ENCODE measurements at places on chromosomes 12 and 14.

DNA sequence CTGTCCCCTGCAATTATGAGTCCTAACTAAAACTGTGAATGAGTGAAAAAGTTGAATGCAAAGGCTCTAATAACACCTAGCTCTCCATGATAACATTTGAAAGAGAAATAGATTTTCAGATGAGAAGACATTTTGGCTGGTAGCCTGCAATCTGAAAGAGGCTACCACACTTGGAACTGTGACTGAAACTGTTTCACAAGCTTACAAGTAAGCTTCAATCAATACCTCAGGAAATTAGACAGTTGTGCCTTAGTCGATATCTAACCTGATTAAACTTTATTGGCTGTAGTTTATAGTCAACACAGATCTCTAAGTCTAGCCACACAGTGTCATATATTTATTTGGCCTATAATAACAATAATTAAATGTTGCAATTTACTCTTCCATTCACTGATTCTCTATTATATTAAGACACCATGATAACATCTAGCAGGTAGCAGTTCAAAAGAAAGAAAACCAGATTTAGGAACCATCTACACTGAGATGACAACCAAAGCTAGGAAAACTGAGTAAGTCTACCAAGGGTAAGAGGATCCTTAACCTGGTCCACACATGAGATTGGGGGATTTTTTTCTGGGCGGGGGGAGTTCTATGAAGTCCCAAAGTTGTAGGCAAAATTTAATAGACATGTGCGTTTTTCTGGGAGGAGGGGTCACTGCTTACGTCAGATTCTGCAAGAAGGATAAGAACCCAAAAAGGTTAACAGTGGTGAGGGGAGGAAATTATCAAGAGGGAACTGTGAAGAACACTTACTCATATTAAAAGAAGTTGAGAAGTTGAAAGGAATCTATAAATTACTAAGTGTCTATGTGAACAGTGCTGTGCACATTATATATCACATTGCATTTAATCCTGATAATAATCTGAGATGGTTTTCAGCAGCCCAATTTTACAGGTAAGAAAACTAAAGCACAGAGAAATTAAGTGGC is 65.8 kb downstream of the NUMB start:
- no peak for DNase-seq

GRCh38 chr14:55382483-55382882 is 29.1 kb downstream of the ATG14 start:
- DNase-seq: no peak

- no peak for DNase-seq
Measured at GRCh38 chr14:85295318-85295717, 234.6 kb upstream of the FLRT2 start.

DNA sequence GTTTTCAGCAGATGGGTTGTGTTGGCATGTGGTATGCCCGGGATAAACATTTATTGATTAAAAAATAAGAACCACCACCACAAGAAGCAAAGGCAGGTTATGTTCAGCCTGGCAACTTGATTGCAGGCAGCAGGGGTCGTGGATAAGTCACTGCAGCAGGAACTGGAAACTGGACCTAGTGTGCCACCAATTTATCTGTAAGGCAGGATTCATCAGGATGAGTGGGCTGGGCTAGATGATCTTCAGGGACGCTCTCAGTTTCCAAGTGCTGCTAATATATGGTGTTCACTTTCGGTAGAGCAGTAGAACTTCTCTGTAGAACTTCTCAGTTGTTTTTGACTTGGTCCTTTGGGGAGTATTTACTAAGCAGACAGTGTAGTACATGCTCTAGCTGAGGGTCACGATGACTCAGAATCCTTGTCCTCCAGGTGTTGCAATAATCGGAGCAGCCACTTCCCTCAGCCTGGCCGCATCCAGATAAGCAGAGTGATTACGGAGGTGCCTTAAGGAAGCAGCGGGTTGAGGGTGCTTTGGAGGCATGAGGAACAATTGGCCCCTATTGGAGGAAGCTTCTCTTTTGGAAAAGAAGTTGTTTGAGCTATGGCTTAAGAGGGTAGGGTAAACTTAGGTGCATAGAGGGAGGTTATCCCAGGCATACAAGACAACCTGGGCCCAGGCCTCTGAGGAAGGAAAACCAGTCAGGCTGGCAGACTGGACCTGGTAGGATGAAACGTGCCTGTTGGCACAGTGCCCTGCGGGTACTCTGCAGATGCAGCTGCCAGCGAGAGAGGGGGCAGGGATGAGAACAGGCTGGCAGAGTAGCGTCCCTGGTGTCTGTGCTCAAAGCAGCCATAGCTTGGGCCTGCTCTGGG is 104.0 kb downstream of the GPR135 start:
- DNase-seq: peak; percentile 42

- peak; percentile 79 for DNase-seq
Measured at GRCh38 chr12:3604748-3605586, 114.0 kb downstream of the PRMT8 start.

GRCh38 chr12:77689510-77690086 is 141.1 kb upstream of the NAV3 start:
- DNase-seq: peak; percentile 47

DNA sequence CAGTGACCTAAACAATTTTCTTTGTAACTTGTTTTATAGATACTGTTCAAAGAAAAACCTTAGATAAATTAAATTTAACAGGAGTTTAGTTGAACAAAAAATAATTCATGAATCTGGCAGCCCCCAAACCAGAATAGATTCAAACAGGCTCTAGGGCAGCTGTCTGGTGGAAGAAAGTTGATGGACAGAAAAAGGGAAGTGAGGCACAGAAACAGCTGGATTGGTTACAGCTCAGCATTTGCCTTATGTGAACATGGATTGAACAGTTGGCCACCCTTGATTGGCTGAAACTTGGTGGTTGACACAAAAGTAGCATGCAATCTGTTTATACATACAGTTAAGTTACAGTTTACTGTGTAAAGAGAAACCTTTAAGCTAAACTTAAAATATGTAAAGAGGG is 954.3 kb upstream of the FLRT2 start:
- DNase-seq: no peak

GRCh38 chr12:115672086-115672485 is 605.4 kb downstream of the MED13L start:
- DNase-seq: no peak

DNA sequence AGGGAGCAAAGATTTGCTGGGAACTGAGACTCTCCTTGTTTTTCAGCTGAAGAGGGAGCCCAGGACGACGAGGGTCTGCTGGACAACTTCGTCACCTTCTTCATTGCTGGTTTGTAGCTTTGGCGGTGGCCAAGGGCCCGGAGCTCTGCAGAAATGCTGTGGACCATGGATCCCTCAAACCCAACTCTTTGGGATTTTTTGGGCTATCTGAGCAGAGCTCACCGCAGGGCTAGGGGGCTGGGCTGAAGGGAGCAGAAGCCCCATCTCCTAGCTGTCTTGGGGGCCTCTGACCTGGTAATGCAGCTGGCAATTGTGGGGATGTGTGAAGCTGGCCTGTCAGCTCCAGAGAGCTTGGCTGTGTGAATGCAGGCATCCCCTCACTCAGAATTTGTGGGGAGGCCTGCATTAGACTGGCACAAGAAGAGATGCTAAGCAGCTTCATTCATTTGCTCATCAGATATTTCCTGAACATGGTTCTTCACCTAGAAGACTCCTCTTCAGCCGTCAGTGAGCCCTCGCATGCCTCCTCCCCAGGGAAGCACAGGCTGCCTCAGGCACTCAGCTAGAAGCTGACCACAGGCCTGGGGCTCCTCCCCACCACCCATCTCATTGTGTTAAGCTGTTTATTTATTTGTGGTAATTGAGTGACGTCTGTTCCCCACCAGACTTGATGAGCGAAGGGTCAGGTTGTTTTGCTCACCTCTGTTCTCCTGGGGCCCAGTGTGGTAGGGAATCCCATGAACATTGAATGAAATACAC is 32.2 kb downstream of the CYP46A1 start:
- DNase-seq: no peak

GRCh38 chr12:106133136-106134087 is 5.3 kb downstream of the NUAK1 start:
- DNase-seq: no peak

- no peak for DNase-seq
Measured at GRCh38 chr12:1890810-1891209, 27.6 kb downstream of the CACNA2D4 start.

DNA sequence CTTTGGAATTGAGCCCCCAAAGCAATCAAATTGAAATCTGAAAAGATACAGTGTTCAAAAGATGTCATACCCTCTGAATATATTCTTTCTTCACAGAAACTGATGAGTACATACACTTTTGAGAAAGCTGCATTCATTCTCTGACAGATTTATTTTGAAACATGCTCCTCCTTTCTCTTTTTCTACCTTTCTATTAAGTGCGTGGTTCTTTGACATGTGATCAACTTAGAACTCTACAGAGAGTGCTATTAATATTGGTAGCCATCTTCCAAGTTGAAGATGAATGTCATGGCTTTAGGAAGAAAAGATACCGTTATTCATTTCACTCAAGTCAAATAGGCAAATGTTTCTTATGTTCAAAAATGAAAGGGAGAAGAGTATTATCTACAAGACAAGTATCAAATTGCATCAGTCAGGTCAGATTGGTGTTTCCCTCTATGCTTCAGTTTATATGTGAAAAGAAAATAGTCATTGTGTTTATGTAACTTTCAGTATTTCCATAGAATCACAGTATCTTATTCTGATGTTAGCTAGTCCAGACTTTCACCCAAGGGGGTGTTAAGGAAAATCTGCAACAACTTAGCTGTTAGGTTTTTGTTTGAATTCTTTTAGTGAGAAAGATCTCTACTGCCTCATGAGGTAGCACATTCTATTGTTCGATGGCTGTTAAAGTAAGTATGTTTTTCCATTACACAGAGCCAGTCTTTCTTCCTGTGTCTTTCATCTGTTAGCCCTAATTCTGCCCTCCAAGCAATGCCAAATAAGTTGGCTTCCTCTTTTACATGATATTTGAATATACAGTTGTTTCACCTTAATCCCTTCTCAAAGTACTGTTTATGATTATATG is 55.4 kb upstream of the GARIN2 start:
- no peak for DNase-seq
